ENCODE measurements at places on chromosomes 7 and 10.

DNA sequence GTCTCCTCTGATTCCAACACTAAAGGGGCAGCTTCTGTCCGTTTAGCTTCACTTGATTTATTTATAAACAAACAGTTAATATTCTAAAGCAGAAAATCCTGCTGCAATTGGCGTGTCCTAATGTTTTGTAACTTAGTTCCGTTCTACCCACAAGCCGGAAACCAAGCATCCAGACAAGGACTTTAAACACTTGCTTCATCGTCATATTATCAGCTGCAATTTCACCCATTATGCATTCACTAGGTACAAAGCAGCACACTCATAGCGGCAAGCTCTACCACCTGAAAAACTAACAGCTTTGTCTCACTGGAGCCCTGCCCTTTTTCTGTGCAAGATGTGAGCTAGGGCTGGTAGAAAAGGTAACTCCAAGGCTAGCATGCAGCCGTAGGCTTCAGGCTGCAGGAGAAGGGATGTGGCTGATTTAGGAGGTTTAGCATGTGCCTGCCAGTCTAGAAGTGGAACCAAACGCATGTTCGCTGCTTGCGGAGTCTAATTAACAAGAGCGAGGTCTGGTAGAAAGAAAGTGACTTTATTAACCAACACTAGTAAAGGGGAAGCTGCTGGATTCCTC lies 43.7 kb upstream of the BPGM start:
- no peak for DNase-seq

- no peak for DNase-seq
These were observed 242.7 kb upstream of the FOXK1 start for GRCh38 chr7:4439444-4439843.

DNA sequence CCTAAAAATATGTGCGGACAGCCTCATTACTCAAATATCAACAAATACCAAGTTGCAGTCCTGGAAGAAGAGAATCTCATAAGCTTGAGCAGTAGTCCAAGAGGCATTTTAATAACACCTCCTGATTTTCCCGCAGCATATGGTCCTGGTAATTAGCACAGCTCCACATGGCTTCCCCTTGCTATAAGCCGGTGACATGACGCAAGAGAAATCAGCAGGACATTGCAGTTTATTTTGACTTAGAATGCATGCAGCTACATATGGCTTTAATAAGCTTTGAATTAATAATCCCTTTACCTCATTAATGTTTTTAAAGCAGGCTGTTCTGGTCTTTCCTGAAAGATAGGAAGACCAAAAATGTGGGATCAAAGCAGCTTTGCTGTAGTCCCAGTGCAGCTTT lies 137.6 kb downstream of the RAMP3 start:
- DNase-seq: no peak

GRCh38 chr10:109027534-109028185 lies 895.7 kb downstream of the XPNPEP1 start:
- DNase-seq: no peak

DNA sequence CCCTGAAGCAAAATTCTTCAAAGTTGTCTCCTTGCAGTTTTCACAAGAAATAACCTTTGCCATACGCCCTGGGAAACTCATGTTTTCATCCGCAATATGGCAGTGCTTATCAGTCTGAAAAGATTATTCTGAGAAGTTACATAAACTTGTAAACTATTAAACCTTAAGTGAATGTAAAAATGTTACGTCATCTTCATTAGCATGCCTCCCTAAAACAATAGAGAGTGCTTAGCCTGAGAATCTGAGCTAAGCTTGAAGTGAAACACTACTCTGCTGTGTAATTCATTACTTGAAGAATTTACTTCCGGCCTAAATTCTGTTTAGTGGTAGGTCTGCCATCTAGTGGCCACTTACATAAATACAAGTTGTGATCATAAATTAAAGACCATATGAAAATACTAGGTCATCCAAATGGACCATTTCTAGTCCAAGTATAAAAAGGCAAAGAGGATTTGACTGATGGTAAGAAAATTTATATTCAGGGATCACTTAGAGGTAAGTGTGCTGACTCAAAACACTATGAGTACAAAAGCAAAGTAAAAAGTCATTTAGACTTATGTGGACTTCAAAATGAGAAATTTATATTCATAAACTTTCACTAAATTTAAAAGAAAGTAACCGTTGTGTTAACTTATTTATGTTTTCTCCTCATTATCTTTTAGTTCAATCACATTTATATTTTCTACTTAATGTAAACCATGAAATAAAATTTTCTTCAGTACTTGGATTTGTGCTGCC lies 745.1 kb upstream of the LRRTM3 start:
- DNase-seq: peak; percentile 76

DNA sequence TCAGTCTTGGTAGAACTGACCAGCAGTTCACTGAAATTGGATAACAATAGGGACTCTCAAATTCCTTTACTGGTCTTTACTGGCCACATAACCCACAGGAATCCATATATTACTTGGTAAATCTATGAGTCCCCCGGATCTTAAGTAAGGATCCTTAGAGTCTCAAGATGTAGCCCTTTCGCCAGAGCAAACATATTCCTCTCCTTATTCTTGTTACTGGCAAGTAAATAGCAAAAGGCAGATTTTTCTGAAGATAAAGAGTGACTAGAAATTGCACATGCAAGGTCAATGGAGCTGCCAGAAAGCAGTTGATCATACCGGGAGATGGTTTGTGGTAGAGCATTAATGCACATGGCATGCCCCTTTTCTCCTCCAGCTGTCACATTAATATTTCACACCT lies 283.0 kb downstream of the HDAC9 start:
- no peak for DNase-seq

- peak; percentile 81 for DNase-seq
These were observed 118.0 kb downstream of the OTUD1 start for GRCh38 chr10:23556727-23557440.

GRCh38 chr7:112092306-112092705 lies 113.9 kb downstream of the DOCK4 start:
- DNase-seq: no peak

GRCh38 chr10:112785089-112785488 lies 165.0 kb upstream of the TCF7L2 start:
- no peak for DNase-seq

DNA sequence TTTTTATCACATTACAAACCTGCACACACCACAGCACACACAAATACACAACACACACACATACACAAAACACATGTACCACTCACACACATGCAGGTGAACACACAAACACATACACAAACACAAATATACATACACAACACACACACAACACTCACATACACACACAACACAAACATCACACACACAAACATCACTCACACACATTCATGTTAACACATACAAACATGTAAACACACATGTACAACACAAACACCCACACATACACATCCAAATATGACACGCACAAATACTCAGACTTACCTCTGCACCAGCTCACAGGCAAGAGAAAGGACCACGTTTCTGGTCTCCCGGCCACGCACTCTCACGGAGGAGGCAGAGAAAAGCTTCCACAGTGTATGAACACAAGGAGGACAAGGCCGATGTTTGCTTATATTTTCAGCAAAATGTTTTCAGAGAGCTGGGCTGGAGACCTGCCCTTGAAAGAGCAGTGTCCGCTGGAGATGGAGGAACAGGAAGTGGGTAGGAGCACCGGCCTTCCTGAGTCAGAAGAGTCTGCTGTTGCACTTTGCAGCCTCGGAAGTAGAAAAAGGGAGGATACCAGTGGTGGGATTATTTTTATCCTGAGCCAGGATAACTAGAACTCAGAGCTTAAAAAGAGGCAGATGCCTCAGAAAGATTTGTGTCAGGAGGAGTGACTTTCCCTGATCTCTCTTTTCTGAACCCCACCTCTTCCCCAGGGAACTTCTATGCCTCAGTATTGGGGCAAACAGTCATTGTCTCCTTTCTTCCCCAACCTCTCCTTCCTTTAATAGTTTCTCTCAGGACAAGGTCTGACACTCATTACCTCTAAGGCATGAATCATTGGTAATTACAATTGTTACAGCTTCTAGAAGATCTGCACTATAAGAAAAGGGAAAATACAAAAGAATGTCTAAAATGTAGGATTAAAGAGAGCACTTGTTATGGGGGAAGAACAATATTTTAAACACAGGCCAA lies at the start of gene GIMAP6:
GIMAP6 (minus strand) TSS at position 520 of the 999 bp plus-strand sequence. CDS start 2,243 bp downstream, outside the sequence.
- DNase-seq: no peak

DNA sequence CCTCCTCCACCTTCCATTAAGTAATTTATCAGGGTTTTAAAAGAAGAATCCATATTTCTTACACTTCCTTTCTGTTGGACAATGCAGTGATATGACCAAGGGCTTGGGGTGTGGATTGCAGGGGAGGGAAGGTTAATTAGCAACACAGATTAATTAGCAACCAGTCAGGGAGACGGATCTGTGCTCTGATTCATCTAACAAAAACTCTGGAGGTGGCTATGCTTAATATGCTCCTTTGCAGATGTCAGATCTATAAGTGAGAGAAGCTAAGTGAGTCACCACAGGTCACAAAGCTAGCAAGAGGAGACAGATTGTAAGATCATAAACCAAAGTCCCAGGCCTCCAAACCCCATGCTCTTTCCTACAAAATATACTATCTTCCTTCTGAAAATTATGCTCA lies 178.8 kb upstream of the ITGB1 start:
- peak; percentile 71 for DNase-seq

DNA sequence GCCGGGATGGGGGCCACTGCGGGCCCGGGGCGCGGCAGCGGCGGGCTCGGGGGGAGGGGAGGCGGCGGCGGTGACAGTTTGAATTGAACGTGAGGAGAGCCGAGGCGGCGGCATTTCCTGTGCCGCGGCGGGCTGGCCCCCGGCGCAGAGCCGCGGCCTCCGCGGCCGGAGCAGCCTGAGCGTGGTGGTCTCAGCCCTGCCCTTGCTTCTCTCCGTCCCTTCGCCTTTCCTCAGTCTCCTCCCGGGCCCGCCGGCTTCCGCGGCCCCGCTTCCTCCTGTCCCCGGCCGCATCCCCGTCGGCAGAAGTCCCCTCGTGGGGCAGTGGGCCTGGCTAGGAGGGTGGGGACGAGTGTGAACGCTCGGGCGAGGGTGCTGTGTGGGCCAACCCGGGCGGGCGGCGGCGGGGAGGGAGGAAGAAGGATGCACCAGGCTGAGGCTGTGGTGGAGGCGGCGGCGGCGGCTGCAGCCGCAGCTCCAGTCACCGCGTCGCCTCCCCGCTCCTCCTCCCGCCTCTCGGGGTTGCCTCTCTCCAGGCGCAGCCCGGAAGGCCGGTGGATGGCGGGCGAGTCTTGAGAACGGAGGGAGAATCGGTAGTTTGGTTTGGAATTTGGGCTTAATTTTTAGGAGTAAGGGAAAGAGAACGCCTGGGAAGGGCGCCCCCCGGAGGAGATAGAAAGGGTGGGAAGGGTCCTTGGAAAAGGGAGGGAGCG lies 690 bp downstream of the SEPTIN7 start:
- DNase-seq: peak; percentile 61

DNA sequence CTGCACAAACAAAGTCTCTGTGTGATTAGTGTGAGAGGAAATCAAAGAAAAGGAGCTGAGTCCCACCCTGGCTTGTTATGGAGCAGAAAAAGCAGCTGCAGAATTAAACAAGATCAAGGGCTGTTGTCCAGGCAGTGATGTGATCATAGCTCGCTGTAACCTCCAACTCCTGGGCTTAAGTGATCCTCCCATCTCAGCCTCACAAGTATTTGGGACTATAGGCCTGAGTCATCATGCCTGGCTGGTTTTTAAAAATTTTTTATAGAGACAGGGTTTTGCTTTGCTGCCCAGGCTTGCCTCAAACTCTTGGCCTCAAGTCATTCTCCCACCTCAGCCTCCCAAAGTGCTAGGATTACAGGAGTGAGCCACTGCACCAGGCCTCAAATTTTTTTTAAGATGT lies 88.9 kb downstream of the IPMK start:
- peak; percentile 12 for DNase-seq

DNA sequence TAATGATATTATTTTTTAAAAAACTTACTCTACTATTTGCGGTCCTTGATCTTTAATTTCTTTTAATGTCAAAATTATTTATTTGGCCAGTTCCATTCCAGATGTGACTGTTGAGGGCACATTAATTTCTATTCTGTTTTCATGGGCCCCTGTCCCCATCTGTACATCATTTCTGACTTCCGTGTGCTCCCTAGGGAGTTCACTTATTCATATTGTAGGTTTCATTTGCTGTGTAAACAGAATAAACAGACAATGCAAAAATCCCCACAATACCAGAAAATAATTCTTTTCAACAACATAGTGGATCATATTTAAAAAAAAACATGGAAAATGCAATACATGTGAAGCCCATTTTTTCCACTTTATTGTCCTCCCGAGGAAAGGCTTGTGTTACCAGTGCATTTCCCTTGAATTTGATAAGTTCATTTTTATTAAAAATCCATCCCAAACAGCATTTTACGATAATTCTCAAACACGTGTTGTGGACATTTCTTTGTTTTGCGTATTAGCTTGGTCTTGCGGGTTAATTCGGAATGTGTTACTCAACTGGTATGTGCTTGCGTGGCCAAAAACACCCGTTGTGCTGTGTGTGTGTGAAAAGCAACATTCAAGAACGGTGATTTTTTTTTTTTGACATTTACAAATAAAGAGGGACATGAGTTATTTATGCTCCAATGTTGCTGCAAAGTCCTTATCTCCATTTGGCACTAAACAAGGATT lies 138.4 kb downstream of the MGMT start:
- no peak for DNase-seq

GRCh38 chr7:835485-836401 lies 3.5 kb downstream of the SUN1 start:
- DNase-seq: no peak

Data from RKO (cell line).